Putamen (tissue), 1 donor: ENCODE measurements at places on chromosomes 16 and 17.
A peak's percentile ranks its signal among the peaks of the same experiment; 100 is the strongest.

DNA sequence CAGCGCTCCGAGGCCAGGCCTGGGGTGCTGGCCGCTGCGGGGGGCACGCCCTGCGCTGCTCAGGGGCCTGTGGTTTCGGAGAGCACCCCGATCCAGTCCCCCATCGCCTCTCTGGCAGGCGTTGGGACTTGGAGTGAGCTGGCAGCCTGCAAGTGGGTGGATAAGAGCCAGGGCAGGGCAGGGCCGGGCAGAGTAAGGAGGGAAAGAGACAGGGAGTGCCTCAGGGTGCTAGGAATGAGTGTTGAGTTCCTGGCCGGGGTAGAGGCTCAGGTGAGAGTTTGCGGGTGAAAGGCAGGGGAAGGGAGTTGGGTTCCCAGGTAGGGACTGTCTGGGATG lies 1.3 kb downstream of the CDH13 start:
- no peak for DNase-seq

DNA sequence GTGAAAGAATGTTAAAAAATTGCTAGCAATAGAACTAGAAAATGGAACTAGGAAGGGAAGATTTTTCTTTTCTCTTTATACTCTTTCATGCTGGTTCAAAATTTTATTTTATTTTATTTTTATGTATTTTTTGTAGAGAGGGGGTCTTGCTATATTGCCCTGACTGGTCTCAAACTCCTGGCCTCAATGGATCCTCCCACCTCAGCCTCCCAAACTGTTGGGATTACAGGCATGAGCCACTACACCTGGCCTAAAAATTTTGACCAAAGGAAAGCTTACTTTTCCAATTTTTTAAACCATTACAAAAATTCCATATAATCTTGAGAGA lies 10.0 kb upstream of the TERF2 start:
- DNase-seq: no peak

DNA sequence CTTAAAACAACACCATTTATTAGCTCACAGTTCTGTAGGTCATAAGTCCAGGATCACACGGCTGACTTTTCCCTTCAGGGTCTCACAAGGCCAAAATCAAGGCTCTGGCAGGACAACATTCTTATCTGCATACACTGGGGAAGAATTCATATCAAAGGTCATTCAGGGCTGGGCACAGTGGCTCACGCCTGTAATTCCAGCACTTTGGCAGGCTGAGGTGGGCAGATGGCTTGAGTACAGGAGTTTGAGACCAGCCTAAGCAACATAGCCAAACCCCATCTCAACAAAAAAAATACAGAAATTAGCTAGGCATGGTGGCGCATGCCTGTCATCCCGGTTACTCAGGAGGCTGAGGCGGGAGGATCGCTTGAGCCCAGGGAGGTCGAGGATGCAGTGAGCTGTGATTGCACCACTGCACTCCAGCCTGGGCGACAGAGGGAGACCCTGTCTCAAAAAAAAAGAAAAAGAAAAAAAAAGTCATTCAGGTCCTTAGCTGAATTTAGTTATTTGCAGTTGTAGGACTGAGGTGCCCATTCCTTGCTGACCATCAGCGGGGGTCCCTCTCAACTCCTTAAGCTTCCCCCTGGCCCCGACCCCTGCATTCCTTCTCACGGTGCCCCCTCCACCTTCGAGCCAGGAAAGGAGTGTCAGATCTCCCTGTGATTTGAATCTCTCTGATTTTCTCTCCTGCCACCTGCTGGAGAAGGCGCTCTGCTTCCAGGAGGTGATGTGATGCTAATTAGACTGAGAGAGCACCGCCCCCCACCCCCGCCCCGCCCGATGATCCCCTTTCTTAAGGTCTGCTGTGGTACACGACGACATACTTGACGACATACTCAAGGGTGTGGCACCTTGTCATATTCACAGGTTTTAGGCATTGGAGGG lies 91.8 kb upstream of the CLEC18A start:
- DNase-seq: peak; percentile 50

- no peak for DNase-seq
Observed at GRCh38 chr16:84820771-84821170, 986 bp downstream of the CRISPLD2 start.

- no peak for DNase-seq
Observed at GRCh38 chr17:18191967-18192366, 8.3 kb downstream of the ALKBH5 start.

- no peak for DNase-seq
Observed at GRCh38 chr16:82085011-82085779, 50.1 kb downstream of the HSD17B2 start.

DNA sequence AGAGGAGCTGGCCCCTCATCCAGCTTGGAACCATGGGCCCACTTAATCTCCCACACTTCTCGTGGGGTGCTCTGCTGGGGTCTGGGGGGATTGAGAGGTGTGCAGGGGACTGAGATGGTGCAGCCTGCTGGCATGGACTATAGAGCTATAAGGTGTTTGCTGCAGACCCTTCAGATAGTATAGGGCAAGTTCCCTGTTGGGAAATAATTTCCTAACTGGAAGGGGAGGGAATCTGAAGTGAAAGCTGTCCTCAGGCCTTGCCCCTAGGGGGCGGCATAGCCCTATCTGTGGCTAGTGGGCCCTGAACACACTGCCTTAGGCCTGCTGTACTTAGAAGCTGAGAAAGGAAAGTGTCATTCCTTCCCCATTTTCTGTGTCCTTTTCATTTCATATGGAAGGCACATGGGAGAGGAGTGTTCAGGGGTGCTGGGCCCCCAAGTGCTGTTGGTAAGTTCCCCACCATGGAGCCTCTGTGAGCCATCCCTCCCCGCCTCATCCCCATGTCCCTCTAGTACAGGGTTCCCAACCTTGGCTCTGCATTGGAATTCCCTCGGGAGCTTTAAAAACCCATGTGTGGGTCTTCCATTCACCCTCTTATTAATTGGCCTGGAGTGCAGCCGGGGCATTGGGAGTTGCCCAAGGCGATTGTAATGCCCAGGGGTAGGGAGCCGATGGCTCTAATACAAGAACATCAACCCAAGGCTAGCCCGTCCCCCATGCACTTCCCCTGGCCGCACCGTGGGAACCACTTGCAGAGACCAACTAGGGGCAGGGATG lies 19.7 kb downstream of the GOSR2 start:
- peak; percentile 66 for DNase-seq

DNA sequence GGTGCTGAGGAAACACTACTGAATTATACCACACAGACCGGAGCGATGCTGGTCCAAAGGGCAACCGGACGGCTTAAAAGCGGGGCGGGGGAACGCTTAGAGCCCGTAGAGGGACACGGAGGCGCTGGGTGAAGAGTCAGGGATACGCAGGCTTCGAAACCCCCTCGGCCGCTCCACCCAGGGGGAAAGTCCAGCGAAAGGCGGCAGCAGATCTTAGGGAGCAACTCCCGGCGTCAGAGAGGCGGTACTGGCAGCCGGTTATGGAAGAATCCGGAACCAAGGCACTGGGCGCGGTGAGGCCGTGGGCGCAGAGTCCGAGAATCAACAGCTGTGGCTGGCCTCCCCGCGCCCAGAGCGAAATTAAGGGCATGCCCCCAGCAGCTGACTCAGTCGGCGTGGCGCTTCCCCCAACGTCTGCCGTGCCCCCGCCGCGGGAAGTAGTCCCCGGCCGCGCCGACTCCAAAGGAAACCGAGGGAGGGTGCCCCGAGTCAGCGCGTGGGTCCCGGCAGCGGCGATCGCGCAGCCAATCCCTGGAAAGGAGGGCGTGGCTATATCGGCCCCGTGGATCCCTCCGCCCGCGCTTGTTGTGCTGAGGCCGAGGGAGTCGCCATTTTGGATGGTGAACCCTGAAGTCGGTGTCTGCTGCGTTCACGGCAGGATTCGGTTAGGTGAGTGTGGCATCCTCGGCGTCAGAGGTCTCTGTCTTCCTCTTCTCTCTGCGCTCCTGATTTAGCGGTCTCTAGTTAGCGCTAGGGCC lies at the start of gene IST1:
Gene IST1 (plus strand): TSS at position 611 of the 758 bp plus-strand sequence. CDS start 20,110 bp downstream, outside the sequence.
- DNase-seq: peak; percentile 97

DNA sequence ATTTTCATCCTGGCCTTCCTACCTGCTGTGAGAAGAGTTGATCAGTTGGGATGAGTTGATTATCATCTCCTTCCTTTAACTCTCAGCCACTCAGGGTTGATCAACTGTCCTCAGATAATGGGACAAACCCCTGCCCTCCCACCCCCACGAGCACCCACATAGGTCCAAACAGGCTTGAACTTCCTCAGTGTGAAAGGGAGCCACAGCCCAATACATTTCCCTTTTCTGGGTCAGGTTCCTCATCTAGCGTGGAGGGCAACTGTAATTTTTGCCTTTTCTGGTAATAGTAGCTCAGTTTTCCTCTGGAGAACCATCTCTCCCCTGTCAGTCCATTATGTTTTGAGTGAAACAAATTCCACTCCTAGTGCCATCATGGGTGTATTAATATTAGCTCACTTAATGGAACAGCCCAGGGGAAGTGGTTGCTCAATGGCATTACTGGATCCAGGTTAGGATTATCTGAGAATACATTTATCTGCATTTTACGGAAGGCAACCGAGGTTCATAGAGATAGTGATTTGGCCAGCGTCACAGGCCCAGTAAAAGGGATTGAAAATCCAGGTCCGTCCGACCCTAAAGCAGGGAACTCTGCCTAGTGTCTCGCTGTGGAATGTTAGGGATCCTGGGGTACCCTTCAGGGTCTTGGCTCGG lies 476 bp upstream of the LPCAT2 start:
- no peak for DNase-seq

DNA sequence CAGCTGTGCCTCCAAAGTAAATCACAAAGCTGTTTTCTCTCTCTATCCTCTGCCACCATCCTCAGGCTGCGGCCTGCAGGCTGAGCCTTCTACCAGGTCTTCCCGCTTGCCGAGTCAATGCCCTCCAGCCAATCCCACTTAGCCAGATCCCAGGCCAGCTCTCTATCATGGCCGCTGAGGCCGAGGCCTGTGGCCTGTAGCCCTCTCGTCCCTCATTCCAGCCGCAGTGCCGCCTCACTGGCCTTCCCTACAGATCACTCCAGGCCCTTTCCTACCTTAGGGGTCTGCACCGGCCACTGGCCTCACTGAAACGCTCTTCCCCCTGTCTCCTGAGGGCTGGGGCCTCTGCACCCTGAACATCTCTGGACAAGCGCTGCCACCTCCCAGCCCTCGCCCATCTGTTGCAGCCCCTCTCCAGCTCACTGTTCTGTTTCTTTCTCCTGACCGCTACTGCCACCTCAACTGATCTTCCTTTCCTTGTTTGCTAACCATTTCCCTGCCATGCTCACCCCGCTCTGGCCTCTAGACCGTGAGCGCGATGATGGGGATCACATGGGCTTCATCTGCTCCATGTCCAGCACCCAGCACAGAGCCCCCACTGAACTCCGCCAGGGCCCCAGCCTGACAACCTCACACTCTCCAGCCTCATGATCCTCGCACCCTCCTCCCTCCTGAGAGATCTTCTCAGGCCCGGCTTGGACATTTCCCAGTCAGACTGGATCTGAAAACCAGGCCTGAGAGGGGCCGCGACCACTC lies 8.5 kb downstream of the KNOP1 start:
- DNase-seq: no peak

- DNase-seq: no peak
Observed at GRCh38 chr16:88578446-88579313, 8.5 kb downstream of the ZC3H18 start.

- peak; percentile 27 for DNase-seq
Observed at GRCh38 chr16:83441517-83441916, 366.3 kb upstream of the HSBP1 start.

- no peak for DNase-seq
Observed at GRCh38 chr17:36069136-36069535, 5.1 kb downstream of the CCL18 start.

GRCh38 chr16:88929091-88929445 lies 47.9 kb downstream of the CBFA2T3 start:
- no peak for DNase-seq

DNA sequence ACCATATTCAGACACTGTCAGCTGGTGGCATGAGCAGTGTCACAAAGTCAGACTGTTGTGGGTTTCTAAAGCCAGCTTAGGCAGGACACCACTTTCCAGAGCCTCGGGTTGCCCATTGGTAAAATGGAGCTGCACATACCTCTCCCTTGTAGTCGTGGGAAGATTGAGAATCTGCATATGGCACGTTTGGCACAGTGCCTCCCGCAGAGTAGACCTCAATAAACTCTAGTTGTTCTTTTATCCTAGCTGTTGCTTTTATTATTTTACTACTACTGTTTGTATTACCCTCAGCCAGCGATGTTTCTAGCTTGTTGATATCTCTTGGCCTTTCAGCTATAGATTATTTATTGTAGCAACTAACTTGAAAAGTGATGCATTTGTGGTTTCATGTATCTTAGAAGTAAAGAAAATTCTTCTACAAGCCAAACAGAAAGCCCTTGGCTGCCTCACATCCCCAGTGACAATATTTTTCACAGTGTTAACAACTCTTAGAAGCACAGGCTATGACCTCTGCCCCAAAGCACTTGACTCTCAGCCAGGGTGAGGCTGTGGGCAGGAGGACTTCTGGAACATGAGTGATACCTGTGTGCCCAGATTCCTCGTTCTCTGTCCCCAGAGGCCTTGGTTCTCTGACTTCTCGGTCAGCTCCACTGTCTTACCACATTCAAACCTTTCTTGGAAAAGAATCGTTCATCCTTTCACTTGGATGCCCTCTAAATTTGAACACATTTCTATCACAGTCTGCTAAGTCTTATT lies 351.6 kb downstream of the SNX29 start:
- no peak for DNase-seq

- DNase-seq: no peak
Observed at GRCh38 chr17:75411328-75412067, 6.0 kb upstream of the GRB2 start.

DNA sequence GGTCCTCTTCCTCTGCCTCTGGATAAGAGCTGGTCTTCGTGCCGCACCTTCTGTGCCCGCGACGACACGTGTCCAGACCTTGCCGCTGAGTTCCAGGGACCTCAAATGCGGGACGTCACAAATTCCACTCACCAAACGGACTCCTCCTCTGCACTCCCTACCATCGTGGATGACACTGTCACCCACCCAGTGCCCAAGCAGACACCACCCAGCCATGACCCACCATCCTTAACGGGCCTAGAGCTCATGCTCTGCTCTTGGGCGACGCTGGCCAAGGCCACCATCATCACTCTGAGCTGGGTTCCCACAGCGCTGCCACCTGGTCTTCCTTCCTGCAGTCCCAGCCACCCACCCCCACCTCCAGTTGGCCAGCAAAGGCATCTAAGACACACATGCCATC lies 96.4 kb upstream of the RPL38 start:
- no peak for DNase-seq

- no peak for DNase-seq
Observed at GRCh38 chr17:10233161-10233560, 34.8 kb upstream of the GAS7 start.

- DNase-seq: no peak
Observed at GRCh38 chr17:79332011-79332554, 257.5 kb downstream of the ENGASE start.

GRCh38 chr16:268141-269053 lies 7.3 kb downstream of the RGS11 start:
- no peak for DNase-seq

GRCh38 chr16:50744881-50745280 lies 3.0 kb downstream of the CYLD start:
- no peak for DNase-seq

GRCh38 chr17:83175822-83176622 lies 96.6 kb downstream of the METRNL start:
- no peak for DNase-seq

DNA sequence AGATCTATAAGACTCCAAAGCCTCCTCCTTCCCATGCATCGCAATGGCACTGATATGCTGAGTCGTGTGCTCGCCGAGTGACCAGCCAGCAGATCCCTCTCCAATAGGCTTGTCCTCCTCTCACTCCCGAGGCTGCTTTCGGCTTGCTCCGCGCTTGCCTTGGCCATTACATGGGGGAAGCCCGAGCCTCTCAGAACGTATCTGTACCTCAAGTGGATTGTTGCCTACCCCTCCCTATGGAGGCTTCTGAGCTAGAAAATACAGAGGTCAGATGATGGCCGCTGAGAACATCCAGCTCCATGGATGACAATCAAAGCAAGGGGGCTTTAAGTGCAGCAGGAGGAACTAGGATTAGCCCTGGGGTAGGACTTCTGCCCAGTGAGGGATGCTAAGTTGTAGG lies 7.7 kb upstream of the NLRP1 start:
- DNase-seq: no peak
